ENCODE measurements at places on chromosomes 1 and 21. TPM values are rescaled to one million over a fixed set of nuclear protein-coding genes. Genes with fewer than 3 reads are reported as not detected.

DNA sequence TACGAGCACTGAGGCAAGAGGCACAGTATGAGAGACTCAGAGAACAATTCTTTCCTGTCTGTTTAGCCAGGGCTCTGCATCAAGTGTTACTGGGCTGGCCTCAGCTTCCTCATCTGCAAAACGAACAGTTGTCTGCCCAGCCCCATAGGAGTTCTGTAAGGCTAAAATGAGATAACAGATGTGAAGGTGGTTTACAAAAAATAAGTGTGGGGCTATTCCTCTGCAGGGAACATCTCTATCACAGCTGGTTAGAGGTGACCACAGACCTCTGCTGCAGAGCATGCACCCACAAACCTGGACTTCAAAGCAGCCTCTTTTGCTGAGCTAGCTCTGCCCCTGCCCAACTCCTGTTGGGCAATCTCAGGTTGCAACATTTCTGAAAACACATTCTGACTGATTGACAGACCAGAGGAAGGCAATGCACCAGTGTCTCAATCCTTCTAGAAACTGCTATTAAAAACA is 10.5 kb upstream of the OLIG1 start:
- DNase-seq, result no peak

DNA sequence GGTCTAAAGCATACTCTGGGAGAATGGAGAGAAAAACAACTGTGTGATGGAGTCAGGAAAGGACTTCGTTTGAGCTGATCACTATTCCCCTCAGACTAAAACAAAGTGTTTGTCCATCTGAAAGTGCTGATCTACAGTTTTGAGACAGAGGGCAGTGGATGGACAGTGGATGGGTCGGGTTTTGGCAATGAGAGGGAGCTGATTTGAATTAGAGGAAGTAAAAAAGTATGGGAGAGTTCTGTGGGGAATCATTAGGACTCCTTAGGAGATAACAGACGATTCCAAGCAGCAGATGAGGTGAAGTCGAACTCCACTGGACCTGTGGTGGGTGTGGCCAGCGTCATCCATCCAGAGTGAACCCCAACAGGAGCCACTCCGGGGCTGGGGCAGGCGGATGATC is 62.3 kb downstream of the PTGS2 start:
- DNase-seq, result no peak

DNA sequence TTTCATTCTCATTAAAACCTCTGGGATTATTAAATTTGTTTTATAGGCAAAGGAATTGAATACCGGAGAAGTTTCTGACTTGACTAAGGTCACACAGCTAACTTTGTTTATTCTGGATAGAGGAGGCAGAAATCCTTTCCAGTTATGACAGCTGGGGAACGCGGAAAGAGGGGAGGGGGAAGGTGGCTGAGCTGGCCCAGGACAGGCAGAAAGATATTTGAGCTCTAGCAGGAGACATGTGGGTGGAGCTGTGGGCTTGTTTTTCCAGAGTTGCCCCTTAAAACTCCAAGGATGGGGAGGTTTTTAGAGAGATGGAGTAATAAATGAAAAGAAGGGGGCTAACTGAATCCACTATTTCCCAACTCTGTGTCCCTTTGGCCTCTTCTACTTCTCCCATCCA is 27.8 kb downstream of the FOXD2 start:
- no peak for DNase-seq

Gene NCF2
- 0.58 TPM for total RNA-seq

Gene CNR2
- total RNA-seq, result not detected

Gene VCAM1
- total RNA-seq, result not detected
